NCI-H1417 treated with DMSO at 0.1 percent for 48 hours (cell line): ENCODE measurements at places on chromosomes 6 and 20.

GRCh38 chr6:104349191-104349590 is 510.5 kb downstream of the HACE1 start:
- DNase-seq = no peak

GRCh38 chr6:29917857-29918256 is 24.5 kb upstream of the HLA-A start:
- DNase-seq = no peak

GRCh38 chr6:11214084-11214833 is 18.2 kb downstream of the NEDD9 start:
- DNase-seq = no peak

DNA sequence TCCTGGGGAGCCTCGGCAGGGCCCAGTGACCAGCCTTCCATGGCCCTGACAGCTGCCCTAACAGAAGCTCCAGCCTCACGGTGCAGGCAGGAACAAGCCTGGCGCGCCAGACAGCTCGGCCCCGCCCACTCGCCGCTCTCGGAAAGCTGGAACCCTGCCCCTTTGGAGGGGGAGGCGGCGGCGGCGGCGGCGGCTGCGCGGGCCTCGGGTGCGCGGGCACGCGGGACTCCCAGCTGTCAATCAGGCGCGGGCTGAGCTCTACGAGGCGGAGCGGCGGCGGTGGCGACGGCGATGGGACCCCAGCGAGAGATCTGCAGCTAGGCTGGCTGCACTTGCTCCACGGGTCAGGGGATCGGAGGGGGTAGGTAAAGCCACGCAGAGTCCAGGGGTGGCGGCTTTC is at the start of gene NRSN1:
Gene NRSN1, plus strand, starts transcription at position 236 of the 400 bp plus-strand sequence. CDS start 8,113 bp downstream, outside the sequence.
- DNase-seq = no peak

DNA sequence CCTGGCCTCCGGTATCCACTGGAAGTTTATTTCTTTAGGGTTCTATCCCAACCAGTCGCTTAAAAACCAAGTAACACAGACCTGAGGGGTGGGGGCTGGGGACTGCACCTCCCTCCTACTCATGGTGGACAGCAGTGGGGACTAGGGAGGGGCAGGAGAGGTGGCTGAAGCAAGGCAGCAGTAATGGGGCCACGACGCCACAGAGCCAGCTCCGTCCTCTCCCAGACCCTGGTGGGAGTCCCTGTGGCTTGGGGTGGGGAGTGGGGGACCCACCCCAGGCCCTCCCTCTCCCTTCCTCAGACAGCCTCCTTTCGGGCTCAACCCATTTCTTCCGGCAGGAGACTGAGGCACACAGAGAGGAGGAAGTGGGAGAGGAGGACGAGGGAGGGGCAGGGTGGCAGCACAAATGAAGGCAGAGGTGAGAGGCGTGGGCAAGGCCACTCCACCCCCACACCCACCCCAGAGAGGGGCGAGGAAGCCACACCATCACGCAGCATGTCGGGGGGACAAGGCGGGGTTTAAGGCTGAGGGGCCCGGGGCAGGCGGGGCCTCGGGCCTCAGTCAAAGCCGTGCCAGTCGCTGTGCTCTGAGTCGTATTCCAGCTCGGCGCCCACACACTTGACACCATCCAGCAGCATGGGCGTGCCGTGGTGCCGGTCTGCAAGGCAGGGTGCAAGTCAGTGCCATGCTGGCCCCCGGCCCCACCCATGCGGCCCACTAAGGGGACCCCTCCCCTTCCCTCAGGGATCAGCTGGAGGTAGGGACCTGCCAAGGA is 13.9 kb downstream of the ADISSP start:
- DNase-seq = no peak

GRCh38 chr6:143536461-143536865 is 24.9 kb upstream of the FUCA2 start:
- no peak for DNase-seq
